ENCODE measurements at places on chromosomes 2 and 18.

DNA sequence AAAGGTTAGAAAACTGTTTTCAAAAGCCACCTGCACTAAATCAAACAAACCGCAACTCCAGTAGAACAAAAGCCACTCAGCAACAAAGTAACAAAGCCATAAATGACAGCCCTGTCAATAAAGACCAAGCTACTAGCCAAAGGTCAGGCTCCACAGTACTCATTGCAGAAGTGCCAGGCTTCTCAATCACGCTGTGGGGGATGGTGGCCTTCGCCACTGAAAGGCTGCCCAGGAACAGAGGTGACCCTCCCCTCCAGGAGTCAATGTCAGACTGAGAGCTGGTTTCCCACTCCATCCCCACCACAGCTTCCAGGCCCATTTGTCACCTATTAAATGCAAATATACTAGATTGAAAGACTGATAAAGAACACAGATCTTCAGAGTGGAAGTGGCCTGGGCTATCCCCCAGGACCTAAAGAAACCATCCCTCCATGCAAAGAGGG lies 5.9 kb downstream of the ATP8B1 start:
- no peak for DNase-seq

GRCh38 chr2:42652086-42652485 lies 83.7 kb downstream of the MTA3 start:
- DNase-seq, result no peak

GRCh38 chr2:37026050-37026449 lies 58.1 kb downstream of the HEATR5B start:
- peak; percentile 30 for DNase-seq

GRCh38 chr2:68216454-68217310 lies 35.6 kb downstream of the PPP3R1 start:
- no peak for DNase-seq

DNA sequence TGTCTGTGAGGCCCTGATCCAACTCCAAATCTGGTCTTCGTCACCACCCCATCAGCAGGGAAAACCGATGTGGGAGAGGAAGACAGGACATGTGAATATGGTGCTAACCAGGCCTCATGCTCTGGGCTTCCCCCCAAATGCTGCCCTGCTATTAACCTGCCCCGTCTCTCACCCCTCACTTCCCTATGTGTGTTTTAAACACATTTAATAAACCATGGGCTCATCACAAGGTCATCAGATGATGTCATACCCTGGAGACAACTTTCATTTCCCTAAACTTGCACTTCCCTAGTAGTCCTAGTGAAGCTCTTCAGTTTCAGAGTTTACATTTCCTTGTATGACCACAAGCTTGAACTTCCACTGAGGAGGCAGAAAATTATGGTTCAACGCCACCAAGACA lies 49.9 kb downstream of the CD8B2 start:
- no peak for DNase-seq

DNA sequence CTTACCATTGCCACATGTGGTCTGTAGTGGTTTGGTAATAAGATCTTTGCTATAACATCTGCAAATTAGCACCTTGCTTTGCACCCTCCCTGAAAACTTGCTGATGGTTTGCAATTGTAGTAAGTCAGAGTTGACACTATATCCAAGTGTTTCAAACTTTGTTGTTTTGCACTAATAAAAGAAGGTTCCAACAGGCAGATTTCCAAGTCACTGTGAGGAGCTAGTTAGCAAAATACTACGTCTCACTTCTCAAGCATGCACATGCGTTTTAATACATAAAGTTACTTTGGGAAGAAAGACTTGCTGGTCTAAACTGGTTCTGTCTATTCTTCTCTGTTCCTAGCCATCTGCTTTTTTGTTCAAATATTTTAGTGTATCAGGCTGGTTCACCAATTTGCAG lies 103.7 kb upstream of the ZNF521 start:
- DNase-seq, result no peak
